ENCODE measurements at places on chromosomes 5 and 9.
A peak's percentile ranks its signal among the peaks of the same experiment; 100 is the strongest.

DNA sequence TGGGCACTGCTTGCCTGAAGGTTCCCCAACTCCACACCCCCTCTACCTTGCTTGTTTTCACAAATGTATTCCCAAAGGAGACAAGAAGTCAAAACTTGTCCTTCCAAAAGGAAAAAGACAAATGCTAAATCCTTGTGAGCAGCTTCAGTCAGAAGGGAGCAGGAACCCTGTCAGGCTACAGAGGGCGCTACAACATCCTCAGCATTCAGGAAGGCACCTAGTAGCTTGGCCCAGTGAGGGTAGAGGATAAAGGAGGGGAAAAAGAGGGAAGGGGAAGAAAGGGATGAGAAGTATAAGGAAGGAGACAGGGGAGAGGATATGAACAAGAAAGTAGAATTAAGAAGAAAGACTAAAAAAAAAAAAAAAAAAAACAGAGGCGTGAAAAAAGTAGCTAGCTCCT is 97.5 kb downstream of the MLLT3 start:
- no peak for DNase-seq

DNA sequence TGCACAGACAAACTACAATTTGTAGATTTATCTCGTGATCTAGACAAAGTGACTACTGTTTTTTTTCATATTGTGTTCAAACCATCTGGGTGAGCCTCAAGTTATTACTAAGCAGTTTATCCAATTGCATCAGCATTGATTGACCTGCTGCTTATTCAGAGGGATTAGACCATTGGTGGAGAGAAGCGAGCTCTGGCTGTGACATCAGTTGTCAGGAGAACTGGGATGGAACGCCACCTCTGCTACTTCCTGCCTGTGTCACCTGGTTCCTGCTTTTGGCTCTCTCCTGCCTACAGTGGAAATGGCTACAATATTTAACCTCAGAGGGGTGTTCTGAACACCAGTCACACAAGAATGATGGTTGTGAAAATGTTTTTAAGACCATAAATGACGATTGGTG is 12.1 kb downstream of the NR4A3 start:
- DNase-seq: no peak

GRCh38 chr5:14728459-14728938 is 64.0 kb downstream of the OTULIN start:
- peak; percentile 47 for DNase-seq

GRCh38 chr9:8660383-8660782 is 860.8 kb upstream of the DMAC1 start:
- DNase-seq: no peak

- no peak for DNase-seq
Measured at GRCh38 chr5:13866792-13867191, 77.7 kb downstream of the DNAH5 start.

Data from liver (tissue), 10 donors.